ENCODE measurements at places on chromosomes 2 and 18.

DNA sequence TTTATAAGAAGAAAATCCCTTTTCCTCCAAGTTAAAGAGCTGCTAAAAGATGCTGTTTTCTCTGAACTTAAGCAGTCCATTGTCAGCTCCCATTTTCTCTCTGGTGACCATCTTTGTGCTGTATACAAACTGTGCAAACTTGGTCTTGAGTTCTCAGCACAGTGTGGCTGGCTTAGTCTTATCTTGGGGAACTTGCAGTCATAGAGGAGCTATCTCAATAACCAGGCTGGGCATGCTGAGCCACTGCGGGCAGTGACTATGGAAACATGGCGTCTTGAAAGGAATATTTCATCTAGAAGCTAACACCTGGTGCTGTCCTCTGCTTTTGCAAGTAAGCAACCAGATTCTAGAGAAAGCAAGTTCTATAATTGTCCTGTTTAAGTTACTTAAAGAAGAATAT, 1334.4 kb upstream of the CELF4 start:
- DNase-seq, result no peak

DNA sequence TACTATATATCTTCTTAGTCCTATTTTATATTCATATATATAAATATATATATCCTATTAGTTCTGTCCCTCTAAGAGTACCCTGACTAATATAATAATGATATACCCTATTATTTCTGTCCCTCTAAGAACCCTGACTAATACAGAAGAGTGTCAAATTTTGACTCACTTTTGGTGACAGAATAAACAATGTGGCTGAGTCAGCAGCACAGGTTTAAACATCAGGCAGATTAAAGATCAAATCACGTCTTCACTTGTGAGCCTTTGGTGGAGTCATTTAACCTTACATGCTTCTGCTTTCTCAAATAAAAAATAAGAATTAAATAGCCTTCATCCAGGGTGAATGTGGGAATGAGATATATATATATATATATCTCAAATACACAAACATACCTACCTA, 615.9 kb upstream of the GCFC2 start:
- no peak for DNase-seq

- DNase-seq, result no peak
Measured at GRCh38 chr2:70477441-70477844, 76.2 kb downstream of the TGFA start.

- no peak for DNase-seq
Measured at GRCh38 chr18:41371156-41372045, 583.6 kb upstream of the PIK3C3 start.

GRCh38 chr2:60416221-60417008, 137.0 kb downstream of the BCL11A start:
- DNase-seq, result no peak

DNA sequence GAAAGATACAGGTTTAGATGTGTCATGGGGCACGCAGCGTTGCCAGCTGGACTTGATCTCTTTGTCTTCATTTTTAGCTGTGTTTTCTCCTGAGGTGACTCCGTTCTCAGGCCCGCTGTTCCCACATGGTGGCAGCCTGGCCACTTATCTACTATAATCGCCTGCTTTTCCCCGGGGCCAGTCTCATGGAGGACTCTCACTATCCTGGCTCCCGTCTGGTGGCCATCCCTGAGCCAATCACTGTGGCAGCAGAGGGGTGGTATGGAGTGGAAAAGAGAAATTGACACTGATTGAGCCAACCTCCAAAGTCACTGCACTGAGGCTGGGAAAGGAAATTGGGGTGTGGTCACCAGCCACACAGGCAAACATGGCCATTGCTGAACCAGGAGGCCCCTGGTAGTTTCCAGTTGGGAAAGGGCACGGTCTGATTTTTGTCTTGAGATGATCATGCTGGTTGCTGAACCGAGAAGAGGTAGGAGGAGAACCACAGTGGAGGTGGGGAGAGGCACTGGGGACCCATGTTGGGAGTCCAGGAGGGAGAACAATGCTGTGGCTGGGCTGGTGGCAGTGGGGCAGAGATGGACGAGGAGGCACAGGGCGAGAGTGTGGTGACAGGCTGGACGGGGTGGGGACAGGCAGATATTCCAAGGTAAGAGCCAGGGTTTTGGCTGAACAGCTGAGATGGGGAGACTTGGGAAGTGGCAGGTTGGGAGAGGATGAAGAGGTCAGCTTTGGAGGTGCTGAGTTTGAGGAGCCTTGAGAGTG, 45.6 kb downstream of the KCNIP3 start:
- DNase-seq, result no peak

DNA sequence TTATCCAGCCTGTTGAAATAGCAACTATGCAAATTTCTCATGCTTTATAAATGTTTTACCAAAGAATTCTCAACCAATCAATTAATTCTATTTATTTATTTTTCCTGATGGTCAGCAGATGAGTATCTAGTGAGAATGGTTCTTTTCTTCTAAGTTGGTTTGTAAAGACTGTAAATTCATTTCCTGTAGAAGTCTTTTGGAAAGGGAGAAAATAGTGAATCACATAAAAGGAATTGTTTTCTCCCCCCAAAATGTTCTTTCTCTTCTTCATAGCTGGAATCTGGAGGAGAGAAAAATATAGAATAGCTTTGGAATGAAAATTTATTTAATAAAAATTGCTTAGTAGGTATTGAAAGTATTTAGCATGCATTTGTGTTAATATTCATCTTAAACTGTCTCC, 836.1 kb upstream of the ZEB2 start:
- no peak for DNase-seq

- no peak for DNase-seq
Measured at GRCh38 chr2:232655392-232655791, 22.0 kb downstream of the EFHD1 start.

DNA sequence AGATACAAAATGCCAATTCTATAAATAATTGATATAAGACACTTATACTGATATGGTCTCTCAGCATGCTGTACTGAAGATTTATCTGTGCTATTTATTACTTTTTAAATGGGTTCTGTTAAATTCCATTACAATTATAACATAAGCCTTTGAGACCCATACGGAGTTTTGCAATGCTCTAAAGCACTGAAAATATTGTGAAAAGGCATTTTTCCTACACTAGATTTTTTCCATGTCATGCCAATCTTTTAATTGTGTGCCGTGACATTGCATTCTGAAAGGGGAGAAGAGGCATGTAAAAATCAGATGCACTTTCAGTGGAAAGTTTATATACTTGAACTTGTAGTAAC, 46.5 kb downstream of the EFEMP1 start:
- no peak for DNase-seq

GRCh38 chr2:150346806-150347205, 140.7 kb downstream of the RND3 start:
- no peak for DNase-seq

GRCh38 chr2:64982311-64982857, 6.8 kb upstream of the SLC1A4 start:
- no peak for DNase-seq

GRCh38 chr2:147037048-147037447, 807.8 kb upstream of the ACVR2A start:
- DNase-seq, result no peak

- DNase-seq, result no peak
Measured at GRCh38 chr18:35134190-35134730, 93.0 kb downstream of the MAPRE2 start.

- DNase-seq, result no peak
Measured at GRCh38 chr2:7795778-7796563, 878.8 kb downstream of the RNF144A start.

GRCh38 chr18:56390626-56391025, 247.8 kb downstream of the TXNL1 start:
- DNase-seq, result no peak

DNA sequence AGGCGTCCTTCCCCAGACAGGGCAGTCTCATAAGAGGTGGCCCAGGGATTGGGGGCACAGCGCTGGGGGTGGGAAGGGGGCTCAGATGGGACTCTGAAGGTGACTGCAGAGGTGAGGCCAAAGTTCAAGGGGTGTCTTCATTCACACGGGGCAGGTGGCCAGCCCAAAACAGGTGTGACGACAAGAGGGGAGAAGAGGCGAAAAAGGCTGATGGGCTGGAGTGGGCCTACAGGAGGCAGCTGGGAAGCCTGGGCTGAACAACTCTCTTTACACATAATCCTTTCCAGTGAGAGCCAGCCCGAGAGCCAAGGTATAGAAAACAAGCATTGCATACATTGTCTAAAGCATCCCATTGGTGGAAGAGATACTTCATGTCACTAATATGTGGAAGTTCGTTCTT, 130.9 kb upstream of the ASB18 start:
- DNase-seq, result no peak

DNA sequence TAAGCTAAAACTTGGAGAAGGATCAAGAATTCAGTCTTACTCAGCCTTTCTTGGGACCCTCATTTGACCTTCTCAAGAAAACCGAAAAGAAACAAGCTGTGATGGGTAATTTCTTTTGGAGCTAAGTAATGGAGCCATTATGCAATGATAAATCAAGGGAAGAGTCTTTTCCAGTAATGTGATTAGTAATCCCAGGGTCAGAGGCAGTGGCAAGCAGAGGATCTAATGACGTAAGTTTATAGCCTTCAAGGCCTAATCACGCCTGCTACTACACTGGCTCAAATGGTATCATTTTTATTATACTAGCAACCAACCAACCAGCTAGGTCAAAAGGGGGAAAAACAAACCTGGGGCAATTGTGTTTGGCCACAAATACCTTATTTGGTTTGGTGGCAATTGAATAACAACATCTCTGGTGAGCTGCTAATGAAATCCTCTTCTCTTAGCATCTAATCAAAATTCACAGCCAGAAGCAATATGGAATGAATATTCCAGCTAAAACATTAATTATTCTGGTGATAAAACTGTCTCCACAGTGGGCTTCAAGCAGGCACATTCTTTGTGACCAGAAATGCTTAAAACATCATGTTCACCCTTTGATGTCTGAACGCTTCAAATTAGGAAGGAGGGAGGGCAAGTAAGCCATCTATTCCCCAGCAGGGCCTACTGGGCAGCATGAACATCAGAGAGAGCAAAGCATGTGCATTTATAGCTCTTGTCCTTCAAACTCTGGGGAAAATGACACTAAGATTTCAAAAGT, 114.9 kb upstream of the SULT1C3 start:
- no peak for DNase-seq

GRCh38 chr2:101204400-101205115, 48.1 kb upstream of the CNOT11 start:
- no peak for DNase-seq

DNA sequence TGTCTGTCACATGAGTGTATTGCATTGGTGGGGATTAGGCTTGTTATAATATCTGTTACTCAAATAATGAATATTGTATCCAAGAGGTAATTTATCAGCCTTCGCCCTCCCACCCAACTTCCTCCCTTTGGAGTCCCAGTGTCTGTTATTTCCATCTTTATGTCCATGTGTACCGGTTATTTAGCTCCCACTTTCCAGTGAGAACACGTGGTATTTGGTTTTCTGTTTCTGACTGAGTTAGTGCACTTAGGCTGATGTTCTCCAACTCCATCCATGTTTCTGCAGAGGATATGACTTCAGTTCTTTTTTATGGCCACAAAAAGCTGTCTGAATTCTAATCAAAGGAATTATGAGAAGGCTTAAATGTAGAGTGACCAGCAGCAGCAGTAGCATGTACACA, 104.0 kb upstream of the ARHGAP28 start:
- no peak for DNase-seq

DNA sequence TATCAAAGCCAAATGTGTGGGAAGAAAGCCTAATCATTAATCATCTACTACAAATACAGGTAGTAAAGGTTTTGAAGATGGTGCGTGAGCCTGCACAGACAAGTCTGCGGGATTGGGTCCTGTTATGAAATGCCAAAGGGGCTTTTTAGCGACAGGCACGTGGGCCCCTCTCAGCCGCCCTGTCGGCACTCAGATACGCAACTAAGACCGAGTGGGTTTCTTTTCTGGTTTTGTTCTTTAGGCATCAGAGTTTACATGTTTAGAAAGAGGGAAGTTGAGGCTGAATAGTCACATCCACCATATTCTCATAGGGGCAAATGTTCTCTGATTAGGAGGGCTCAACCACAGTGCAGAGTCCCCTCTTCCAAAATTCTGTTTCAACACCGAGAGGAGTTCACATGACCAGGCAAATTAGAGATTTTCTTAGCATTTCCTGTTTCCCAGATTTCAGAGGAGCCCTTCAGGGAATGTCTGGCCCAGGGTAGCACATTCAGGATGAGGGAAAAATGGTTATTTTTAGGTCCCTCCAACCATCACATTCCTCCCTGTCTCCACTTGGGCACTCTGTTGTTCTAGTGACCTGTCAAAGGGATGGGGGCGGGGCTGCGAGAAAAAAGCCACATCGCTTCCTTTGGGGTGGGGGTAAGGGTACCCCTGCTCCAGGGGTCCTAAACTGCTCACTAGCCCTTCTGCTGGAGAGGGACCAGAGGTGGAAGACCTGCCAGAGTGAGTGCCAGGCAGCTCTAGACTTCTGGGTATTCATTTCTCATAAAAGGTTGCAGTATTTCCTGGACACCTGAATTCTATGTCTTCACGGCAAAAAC, 159.2 kb downstream of the BCL2 start:
- peak; percentile 51 for DNase-seq

DNA sequence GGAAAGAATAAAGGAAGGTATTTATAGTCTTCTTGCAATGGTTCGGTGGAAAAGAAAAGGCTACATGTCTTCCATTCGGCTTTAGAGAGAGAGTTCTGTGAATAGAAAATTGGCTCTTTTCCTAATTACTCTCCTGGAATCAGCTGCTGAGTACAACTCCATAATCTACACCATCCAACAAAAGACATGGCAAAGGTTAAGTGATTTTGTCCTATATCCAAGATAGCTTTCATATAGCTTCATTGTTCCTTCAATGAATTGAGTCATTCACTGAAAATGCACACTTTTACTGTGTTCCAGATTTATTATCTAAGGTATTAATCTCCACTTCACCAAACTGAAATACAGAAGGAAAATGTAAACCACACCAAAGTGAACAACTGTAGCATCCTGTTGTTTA, 514.5 kb downstream of the LRRTM4 start:
- no peak for DNase-seq
